ENCODE measurements at places on chromosomes 2 and 18.

DNA sequence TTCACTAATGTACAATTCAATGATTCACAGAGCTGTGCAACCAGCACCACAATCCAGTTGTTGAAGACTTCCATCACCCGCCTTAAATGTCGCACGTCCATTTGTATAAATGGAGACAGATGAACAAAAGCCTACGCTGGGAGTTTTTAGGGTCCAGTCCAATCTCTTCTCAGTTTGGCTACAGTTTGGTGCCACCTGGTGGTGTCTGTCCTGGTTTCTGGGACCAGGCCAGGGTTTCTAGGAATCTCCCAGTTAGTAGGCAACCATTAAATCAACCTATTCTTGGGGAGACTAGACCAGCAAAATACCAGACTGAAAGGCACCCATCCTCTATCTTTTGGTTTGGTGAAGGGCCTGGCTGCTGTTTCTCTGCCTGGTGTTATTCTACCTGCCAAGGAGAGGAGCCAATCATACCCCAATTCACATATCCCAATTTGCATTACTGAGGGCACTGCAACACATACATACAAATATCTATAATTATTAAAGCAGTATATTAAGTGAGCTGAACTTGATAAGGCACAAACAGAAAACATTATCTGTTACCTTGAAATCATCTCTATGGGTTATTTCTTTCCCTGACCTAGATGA, 3.2 kb upstream of the DDX1 start:
- DNase-seq = no peak

GRCh38 chr18:24027156-24027827, 12.7 kb downstream of the TTC39C start:
- no peak for DNase-seq

GRCh38 chr2:110678457-110679336, 834 bp upstream of the BUB1 start:
- no peak for DNase-seq

DNA sequence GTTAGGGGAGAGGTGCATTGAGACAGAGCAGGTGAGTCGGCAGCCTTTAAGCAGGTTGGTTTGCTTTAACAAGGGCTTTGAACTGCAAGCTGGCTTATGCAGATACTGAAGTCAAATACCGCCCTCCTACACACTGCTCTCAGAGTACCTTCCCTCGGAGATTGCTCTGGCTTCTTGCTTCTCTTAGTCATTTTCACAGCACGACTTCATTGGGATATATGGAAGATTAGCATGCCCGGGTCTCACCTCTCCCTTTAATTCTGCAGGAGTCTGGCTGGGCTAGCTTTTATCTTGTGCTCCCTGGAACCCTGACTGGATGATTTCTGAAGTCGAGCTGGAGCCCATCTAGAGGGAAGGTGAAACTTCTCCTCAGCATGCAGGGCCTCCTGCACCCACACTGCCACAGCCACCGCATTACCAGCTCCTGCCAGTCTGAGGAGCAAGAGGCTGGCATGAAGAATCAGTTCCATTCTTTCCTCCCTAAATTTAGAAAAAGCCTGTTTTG, 395.5 kb upstream of the HNRNPA3 start:
- DNase-seq = no peak

GRCh38 chr2:57444752-57445430, 601.7 kb upstream of the VRK2 start:
- DNase-seq = no peak
